Central memory CD4-positive, alpha-beta T cell (primary cell): ENCODE measurements at places on chromosomes 5 and 9.

GRCh38 chr9:116877072-116877471, 190.0 kb downstream of the TRIM32 start:
- no peak for DNase-seq

GRCh38 chr9:136977223-136977622, at the start of gene PTGDS:
Gene PTGDS (plus strand): TSS chr9:136977504. CDS start chr9:136977579, 75 bp downstream.
- no peak for DNase-seq

DNA sequence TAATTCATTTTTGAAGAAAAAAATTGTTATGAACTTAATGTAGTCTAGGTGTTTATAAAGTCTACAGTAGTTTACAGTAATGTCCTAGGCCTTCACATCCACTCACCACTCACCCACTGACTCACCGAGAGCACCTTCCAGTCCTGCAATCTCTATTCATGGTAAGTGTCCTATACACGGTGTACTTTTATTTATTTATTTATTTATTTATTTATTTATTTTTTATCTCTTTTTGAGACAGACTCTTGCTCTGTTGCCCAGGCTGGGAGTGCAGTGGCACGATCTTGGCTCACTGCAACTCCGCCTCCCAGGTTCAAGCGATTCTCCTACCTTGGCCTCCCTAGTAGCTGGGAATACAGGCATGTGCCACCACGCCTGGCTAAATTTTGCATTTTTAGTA, 39.3 kb upstream of the PIK3R1 start:
- no peak for DNase-seq

- no peak for DNase-seq
These were observed 533.4 kb downstream of the PDE4D start for GRCh38 chr5:59360130-59360555.

GRCh38 chr5:74517700-74518099, 122.8 kb downstream of the ENC1 start:
- no peak for DNase-seq
